ENCODE measurements at places on chromosomes 7 and 10.

DNA sequence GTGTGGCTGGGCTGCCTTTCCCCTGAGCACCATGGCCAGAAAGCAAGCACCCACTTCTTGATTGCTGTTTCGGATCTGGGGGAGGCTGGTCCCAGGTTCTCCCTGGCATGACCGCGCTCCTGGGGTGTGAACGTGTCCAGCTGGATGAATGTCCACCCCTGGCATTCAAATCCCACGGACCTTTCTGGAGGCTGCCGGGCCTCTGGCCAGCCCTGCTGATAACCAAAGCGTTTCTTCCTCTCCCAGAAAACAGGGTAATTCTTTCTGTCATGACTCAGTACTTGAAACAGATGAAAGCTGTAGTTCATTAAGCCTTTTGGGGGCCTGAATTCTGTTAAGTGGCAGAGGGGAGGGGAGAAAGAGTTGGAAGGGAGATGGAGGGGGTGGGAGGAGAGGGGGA is 73.1 kb upstream of the SAMD8 start:
- DNase-seq = no peak

GRCh38 chr7:135248546-135248945 is 14.9 kb downstream of the STRA8 start:
- no peak for DNase-seq

- no peak for DNase-seq
These were observed 64.0 kb downstream of the NRF1 start for GRCh38 chr7:129675521-129675920.

DNA sequence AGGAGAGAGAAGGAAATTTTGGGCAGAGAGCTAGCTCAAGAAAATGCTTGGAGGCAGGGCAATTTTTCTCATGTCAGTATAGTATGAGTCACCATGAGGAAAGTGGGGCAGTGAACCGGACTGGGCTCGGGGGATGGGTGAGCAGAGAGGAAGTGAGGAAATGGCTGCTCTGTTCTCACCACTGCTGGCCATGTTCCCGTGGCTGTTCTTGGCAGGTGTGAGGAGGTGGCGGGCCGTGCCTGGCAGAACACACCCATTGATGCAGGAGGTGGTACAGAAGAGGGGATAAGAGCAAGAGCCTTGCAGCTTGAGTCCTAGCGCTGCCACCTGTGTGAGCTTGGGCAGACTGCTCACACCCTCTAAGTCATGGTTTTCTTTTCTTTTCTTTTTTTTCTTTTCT is 304.4 kb upstream of the LYZL1 start:
- no peak for DNase-seq

GRCh38 chr7:22549051-22549450 is 49.1 kb upstream of the STEAP1B start:
- no peak for DNase-seq

DNA sequence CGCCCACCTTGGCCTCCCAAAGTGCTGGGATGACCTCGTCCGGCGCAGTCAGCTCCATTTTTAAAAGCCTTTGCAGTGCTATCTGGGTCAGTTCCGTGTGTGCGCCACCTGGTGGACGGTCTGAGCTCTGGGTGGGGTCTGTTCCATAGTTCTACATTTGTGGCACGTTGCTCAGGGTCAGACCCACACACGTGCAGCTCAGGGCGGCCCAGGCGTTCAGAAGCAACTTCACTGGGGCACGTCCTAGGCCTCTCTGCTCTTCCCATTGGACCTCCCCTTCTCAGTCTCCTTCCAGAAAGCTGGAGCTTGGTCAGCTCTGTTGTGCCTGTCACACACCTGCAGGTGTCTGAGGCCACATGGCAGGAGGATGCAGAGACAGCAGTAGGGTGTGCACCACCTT is 137.9 kb downstream of the DNAJB6 start:
- no peak for DNase-seq

DNA sequence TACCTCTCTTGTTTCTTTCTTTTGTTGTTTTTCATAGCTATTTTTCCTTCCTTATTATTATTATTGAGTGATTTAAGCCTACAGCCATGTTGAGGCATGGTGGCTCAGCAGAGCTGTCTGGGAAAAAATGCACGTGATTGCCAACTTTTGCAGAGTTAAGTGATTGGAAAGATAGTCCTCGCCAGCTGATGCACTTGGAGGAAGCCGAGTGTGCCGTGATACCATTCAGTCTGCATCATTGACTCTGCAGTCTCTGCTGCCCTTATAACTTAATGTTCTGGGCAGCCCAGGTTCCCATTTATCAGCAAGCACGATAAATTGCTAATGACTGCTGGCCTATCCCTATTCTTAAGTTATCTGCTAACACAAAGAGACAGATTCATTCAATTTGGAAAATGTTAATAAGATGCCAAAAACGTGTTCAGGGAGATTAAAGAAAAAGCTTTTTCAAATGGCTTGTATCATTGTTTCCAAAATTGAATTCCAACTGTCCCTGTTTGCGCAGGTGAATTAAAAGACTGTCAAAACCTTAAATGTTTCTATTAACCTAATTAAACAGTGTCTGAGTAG is 232.9 kb upstream of the NPY start:
- no peak for DNase-seq

DNA sequence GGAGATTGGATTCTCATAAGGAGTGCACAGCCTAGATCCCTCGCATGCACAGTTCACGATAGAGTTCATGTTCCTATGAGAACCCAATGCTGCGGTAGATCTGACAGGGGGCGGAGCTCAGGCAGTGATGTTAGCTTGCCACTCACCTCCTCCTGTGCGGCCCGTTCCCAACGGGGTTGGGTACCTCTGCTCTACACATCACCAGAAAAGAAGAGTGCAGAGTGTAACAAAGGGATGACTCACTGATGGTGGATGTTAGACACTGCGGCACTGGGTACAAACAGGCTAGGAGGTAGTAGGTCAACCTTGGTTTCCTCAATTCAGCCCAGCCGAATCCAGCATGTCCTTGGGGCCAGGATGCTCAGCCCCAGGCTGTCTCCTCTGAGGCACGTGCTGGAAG is 66.8 kb upstream of the CHST15 start:
- DNase-seq = no peak

- no peak for DNase-seq
These were observed 17.6 kb downstream of the AKR1B1 start for GRCh38 chr7:134441264-134441663.

DNA sequence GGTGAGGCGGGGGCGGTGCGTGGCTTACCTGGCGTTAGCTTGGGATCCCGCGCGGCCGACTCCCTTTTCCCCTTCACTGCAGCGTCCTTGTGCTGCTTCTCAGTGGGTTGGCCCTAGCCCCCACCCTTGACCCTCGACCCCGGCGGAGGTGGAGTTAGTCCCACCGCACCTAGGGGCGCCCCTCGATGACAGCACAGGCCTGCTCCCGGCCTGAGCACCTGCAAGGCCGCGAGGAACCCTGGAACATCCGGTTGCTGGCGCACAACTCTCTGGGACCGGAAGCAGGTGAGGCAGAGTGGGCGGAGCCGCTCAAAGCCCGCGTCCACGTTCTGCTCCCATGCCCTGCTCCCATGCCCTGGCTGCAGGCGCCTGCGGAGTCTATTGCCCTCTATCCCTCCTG is 266.9 kb downstream of the USP6NL start:
- DNase-seq = no peak

DNA sequence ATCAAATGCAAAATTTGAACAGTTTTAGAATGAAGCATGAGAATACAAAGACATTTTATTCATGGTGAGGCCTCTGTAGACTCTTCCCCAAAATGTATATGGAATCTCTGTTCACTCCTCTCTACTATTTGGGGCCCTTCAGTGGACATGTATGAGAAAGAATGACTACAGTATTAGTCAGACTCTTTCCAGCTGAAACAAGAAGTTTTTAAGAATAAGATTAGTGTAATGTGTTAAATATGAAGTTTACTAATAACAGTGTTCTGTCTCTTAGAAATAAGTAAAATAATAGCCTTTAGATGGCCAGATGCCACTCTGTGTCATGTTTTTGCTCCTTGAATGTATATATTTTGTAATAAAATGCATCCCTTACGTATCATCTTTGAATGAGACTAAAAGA is 585.6 kb downstream of the SUGCT start:
- no peak for DNase-seq

- DNase-seq = no peak
These were observed 42.2 kb upstream of the NEUROD6 start for GRCh38 chr7:31382722-31383121.

- DNase-seq = no peak
These were observed 26.8 kb upstream of the C7orf33 start for GRCh38 chr7:148563583-148564274.

DNA sequence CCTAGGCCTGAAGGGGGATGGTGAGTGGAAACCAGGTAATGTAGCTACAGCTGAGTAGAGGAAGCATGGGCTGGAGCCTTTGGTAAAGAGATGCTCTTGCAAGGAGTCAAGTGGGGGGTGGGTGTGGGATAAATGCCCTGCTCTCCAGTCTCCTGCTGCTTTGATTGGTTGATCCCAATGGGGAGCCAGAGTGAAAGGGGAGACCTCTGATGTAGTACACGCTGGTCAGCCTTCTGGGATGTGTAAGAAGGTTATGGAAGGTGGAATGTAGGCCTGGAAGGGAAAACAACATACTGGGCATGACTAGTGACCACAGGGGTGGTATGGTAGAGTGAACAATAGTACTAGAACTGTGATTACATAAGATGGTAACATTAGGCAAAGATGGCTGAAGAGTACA is 44.3 kb downstream of the TET1 start:
- no peak for DNase-seq

- DNase-seq = no peak
These were observed 39.7 kb downstream of the CDC14C start for GRCh38 chr7:48964074-48964473.

DNA sequence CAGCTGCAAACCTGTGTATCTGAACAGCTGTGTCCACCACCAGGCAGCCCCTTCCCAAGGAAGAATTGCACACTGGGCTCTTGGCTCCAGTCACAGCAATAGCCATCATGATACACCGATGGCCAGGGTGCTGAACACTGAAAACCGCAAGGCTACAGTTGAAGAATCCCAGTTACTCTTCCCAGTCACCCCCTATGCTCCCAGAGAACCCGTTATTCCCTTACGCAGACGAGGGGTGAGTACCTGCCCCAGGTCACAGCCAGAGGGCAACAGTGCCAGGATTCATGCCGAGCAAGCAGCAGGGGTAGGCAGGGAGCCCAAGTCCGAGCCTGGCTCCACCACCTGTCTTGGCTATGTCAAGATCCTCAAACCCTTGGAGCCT is 57.8 kb downstream of the RASGEF1A start:
- no peak for DNase-seq

DNA sequence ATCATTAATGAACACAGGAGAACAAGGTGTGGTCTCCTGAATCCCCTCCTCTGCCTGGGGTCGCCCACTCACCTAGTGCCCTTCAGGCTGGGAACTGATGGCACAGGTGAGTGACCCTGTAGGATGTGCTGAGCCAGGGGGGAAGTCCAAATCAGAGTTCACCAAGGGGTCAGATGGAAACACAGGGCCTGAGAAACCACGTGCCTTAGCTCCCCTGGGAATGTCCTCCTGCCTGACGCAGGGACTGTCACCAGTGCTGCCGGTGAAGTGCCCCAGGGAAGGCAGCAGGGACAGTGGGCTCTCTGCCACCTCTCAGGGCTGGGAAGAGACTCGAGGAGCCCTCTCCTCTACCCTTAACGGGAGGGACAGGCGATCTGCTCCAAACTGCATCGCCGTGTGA is 5.8 kb upstream of the PYROXD2 start:
- no peak for DNase-seq

DNA sequence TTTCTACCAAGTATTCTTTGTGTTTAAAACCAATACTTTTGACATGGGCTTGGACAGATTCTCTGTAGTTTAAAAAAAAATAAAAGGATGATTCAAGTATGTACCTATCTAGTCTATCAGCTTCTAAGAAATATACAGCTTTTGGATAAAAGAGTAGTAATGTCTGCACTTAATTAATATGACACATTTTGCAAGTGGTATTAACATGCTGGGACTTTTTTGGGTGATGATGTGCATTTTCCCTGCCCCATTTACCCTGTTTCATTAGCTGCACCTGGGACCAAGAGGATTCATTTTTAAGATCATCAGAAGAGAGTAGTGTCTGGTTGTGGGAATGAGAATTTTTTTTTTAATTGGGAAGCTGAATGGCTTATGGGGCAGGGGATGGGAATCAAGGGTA is 236.2 kb upstream of the KLF14 start:
- no peak for DNase-seq

DNA sequence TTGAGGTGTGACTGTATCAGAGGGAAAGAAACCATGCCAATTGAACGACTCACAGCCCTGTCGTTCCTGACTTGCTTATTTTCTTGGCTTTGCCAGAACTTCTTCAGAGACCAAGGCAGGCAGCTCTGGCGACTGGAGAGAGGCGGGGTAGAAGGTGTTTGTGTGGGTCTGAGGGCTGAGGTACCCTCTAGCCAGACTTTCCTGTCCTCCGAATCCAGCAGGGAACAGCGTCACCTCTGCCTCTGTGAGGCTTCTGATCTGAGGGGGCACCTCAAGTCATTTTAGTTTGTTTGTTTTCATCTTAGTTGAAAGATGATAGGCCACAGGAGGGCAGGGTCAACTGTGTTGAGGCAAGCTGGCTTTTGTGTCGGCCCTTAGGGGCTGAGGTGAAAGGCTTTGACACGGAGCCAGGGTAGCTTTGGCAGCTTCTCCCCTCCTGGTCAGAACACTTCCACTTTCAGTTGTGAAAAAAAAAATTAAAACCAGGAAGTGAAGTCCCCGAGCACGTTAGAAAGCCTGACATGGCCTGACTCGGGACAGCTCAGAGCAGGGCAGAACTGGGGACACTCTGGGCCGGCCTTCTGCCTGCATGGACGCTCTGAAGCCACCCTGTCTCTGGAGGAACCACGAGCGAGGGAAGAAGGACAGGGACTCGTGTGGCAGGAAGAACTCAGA is 1.9 kb downstream of the ACSL5 start:
- DNase-seq = no peak

DNA sequence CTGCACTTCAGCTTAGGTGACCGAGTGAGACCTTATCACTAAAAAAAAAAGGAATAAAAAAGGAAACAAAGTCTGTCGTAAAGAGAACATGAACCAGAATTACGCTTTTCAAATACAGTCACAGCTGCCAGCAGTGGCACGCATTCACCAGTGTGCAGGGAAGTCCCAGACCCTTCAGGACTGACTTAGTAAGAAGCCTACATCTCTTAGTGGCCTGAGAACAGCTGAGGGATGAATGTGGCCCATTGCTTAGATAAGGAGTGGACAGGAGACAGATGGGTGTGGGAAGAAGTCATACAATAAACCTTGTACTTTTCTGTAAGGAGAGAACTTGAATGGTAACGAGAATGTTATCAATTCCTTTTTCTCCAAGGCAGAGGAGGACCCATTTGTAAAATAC is 178.5 kb downstream of the JCAD start:
- DNase-seq = no peak

DNA sequence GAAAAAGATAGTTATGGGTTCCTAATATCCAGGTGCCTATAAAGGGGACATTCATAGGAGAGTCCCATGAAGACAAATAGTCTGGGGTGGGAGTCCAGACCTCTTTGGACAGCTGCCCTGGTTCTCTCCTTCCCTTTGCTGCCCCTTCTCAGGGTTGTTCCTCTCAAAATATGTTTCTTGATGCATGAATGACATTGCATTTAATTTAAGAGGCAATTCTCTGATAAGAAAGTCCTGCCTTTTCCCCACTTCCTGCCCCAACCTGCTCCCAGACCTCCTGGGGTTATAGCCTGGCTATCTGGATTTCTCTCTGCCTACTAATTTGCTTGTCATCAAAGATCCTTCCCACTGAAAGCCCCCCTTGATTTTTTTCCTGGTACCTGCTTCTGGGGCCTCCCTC is 12.5 kb upstream of the BTRC start:
- DNase-seq = no peak

All from stimulated activated CD4-positive, alpha-beta T cell treated with anti-CD3 and anti-CD28 coated beads, Interleukin-15, amount 100 ng/mL, for 1 hour (primary cell).